HuH-7.5 (cell line): ENCODE measurements at places on chromosomes 2 and 18.

GRCh38 chr2:216967889-216968288 is 108.0 kb upstream of the TNP1 start:
- no peak for DNase-seq

DNA sequence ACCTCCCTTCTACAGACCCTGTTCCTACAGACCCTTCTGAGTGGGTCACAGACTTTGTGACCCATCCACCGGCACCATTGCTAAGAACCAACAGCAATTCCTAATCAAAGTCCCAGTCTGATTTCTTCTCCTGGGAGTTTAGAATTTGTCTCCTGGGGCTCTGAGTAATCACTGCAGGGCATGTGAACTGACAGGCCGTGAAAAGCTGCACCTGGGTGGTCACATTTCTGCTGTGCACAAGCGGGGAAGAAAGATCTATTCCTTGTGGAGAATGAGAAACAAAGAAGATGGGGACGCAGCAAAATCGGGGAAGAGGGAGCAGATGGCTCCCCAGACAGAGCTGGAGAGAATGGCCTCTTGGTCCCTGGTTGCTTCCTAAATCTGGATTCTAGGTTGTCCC is 151.0 kb downstream of the ARL4C start:
- no peak for DNase-seq

GRCh38 chr2:36798724-36799123 is 102.2 kb downstream of the VIT start:
- no peak for DNase-seq

DNA sequence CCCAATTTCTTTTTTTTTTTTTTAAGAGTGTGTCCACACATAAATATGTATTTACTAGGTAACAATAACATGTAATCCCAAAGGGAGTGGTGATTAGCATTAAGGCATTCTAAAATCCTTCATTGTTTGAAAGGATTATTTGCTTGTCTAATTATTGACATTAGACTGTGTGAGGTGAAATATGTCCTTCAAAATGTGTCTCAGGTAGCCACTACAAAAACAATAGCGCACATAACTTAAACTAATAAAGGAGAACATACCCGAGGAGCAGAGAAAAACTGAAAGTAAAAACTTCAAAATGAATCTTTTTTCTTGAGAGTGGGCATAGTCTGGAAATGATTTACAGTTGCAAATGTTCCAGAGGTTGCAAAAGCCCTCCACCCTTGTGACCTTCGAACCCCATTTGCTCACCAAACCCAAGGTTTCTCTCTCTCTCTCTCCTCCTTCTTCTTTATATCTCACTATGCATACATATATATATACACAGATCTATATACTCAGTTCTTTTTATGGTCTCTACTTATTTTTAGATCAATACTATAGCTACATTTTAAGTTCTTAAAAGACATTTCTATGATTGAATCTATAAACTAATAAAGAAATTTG is 24.4 kb upstream of the FRZB start:
- no peak for DNase-seq

DNA sequence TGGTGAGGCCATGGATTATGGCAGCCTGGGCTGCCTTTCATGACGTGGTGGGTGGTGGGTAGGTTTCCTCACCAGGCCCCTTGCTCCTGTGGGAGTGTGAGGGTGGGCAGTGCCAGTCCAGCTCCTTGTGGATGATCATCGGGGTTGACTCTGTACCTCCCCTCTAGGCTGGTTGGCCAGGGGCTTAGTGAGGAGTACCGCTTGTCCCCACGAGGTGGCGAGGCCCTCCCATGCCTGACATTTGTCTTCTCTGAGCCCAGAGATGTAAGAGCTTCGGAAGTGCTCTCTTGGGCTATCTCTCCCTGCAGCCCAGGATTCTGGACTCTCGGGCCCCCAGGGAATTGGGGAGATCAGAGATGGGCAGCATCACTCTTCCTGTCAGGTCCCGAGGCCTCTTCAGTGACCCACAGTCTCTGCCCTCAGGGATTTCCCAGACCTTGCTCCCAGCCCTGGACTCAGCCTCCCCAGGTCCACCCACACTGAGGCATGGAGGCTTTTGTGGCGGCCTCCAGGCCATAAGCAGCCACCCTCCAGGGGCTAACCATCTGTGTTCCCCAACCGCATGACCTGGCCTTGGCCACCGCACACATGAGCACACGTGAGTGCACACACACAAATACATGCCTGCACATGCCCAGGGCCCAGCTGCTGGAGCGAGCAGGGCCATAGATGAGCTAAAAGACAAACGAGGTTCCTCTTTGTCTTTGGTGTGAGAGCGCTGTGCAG is 6.5 kb downstream of the SPR start:
- DNase-seq, result peak; percentile 60
